ENCODE measurements at places on chromosomes 2 and 18.

DNA sequence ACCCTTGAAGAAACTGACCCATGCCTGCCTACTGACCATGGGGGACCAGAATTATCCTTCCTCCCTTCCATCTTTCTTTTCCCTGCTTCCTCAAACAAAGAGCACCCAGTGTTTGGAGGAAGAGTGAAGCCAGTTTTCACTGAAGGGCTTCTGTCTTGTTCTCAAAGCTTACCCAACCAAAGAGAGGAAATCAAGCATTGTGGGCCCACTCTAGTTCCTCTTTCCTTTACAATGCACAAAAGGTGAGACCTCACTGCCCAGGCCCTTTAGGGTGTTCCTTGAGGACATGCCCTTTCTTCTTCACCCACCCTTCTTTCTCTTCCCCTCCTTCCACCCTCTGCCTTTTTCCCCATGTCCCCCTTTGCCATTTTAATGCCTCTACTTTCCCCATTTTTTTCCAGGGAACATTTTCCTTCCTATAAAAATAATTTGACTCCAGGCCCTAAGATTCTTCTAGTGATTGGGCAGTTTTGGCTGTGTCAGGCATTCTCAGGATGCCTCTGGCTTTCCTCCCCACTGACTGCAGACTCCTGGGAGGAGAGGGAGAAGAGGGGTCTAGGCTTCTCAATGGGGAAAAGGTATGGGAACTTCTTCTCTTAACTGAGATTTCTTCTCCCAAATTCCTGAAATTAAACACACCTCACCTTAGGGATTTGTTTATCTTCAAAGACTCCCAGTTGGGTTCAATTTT is 126.6 kb upstream of the RMDN2 start:
- peak; percentile 14 for DNase-seq
- H3K4me1 ChIP-seq = peaks cover 12% of the 10 kb centered on the region
- H3K27ac ChIP-seq = no peak overlapping the region
- H3K36me3 ChIP-seq = no peaks in the 10 kb centered on the region

DNA sequence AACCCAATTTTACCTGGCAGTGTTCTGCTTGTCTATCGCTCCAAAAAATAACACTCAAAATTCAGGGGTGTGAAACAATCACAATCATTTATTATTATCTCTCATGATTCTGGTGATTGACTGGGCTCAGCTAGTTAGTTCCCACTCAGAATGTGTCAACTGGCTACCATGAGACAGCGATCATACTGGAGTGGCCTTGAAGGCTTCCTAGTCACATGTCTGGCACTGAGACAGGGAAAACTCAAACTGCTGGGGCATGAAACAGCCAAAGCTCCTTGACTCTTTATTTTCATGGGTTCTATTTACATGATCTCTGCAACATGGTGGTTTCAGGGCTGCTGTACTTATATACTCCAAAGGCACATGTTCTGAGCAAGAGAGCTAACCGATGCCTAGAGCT is 6.2 kb upstream of the ANXA4 start:
- H3K4me3 ChIP-seq = no peak overlapping the region
- no peaks in the 10 kb centered on the region for H3K27me3 ChIP-seq
- no peak for DNase-seq
- H3K4me1 ChIP-seq = peaks cover 34% of the 10 kb centered on the region
- no peaks in the 10 kb centered on the region for H3K36me3 ChIP-seq
- peak overlapping the region; percentile 49 for H3K27ac ChIP-seq

GRCh38 chr18:21664069-21664468 is 40.5 kb downstream of the ABHD3 start:
- no peak for DNase-seq
- no peaks in the 10 kb centered on the region for H3K27me3 ChIP-seq
- no peak overlapping the region for H3K27ac ChIP-seq
- H3K4me1 ChIP-seq = no peaks in the 10 kb centered on the region

GRCh38 chr18:76483780-76484179 is 11.3 kb downstream of the ZNF516 start:
- peaks cover 8% of the 10 kb centered on the region for H3K27me3 ChIP-seq
- H3K36me3 ChIP-seq = no peaks in the 10 kb centered on the region
- H3K4me1 ChIP-seq = peaks cover 8% of the 10 kb centered on the region
- DNase-seq = no peak
- no peak overlapping the region for H3K27ac ChIP-seq
- H3K4me3 ChIP-seq = no peak overlapping the region

DNA sequence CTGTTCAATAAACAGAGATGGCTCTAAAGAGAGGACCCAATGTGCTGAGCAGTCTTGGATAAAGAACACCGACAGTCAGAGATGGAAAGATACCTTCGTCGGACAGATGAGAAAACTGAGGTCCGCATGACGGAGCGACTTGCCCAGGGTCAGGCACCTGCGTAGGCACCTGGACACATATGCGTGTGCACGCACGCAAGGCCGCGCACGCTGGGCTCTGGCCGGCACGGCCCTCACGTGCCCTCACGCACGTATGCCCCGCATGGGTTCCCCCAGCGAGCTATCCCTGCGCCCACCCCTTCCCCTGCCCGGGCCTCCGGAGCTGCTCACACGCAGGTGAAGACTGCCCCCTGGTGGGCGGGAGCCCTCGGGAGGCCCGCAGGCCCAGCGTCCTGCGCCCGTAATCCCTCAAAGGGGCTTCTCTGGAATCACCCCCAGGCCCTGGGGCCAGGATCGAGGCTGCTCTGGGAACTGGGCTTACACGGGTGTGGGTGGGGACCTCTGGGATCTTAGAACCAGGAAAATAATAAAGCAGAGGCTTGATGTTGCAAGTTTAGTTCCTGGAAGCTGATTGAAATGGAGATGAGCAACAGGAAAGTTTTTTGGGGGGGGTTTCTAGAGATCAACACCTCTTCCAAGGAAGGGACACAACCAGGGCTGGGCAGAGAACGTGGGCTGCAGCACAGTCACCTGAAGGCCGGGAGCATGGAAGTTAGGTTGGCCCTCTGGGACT is 246.3 kb downstream of the TNS1 start:
- H3K4me3 ChIP-seq = no peak overlapping the region
- peaks cover 2% of the 10 kb centered on the region for H3K4me1 ChIP-seq
- peak; percentile 39 for DNase-seq
- no peak overlapping the region for H3K27ac ChIP-seq
- peaks cover 3% of the 10 kb centered on the region for H3K36me3 ChIP-seq

GRCh38 chr18:6543330-6543908 is 128.7 kb upstream of the L3MBTL4 start:
- H3K36me3 ChIP-seq = no peaks in the 10 kb centered on the region
- no peaks in the 10 kb centered on the region for H3K4me1 ChIP-seq
- DNase-seq = no peak
- no peak overlapping the region for H3K27ac ChIP-seq
- no peaks in the 10 kb centered on the region for H3K27me3 ChIP-seq
- H3K4me3 ChIP-seq = no peak overlapping the region

GRCh38 chr2:100207411-100207885 is 65.1 kb upstream of the AFF3 start:
- peaks cover 11% of the 10 kb centered on the region for H3K4me1 ChIP-seq
- H3K27me3 ChIP-seq = no peaks in the 10 kb centered on the region
- DNase-seq = no peak
- H3K4me3 ChIP-seq = no peak overlapping the region
- no peak overlapping the region for H3K27ac ChIP-seq
- no peaks in the 10 kb centered on the region for H3K36me3 ChIP-seq

- no peaks in the 10 kb centered on the region for H3K36me3 ChIP-seq
- H3K4me3 ChIP-seq = no peak overlapping the region
- H3K27me3 ChIP-seq = peaks cover 25% of the 10 kb centered on the region
- no peaks in the 10 kb centered on the region for H3K4me1 ChIP-seq
Measured at GRCh38 chr2:32988525-32988924, 41.8 kb downstream of the LTBP1 start.

- H3K27me3 ChIP-seq = no peaks in the 10 kb centered on the region
- no peak overlapping the region for H3K4me3 ChIP-seq
- H3K27ac ChIP-seq = no peak overlapping the region
- no peak for DNase-seq
- no peaks in the 10 kb centered on the region for H3K36me3 ChIP-seq
Measured at GRCh38 chr18:31454066-31454708, 6.6 kb downstream of the DSG3 start.

- H3K4me3 ChIP-seq = no peak overlapping the region
- peak overlapping the region; percentile 95 for H3K27ac ChIP-seq
- peaks cover 45% of the 10 kb centered on the region for H3K4me1 ChIP-seq
- peaks cover 12% of the 10 kb centered on the region for H3K36me3 ChIP-seq
- H3K27me3 ChIP-seq = no peaks in the 10 kb centered on the region
- no peak for DNase-seq
Measured at GRCh38 chr2:171402906-171403580, 30.7 kb downstream of the METTL8 start.

DNA sequence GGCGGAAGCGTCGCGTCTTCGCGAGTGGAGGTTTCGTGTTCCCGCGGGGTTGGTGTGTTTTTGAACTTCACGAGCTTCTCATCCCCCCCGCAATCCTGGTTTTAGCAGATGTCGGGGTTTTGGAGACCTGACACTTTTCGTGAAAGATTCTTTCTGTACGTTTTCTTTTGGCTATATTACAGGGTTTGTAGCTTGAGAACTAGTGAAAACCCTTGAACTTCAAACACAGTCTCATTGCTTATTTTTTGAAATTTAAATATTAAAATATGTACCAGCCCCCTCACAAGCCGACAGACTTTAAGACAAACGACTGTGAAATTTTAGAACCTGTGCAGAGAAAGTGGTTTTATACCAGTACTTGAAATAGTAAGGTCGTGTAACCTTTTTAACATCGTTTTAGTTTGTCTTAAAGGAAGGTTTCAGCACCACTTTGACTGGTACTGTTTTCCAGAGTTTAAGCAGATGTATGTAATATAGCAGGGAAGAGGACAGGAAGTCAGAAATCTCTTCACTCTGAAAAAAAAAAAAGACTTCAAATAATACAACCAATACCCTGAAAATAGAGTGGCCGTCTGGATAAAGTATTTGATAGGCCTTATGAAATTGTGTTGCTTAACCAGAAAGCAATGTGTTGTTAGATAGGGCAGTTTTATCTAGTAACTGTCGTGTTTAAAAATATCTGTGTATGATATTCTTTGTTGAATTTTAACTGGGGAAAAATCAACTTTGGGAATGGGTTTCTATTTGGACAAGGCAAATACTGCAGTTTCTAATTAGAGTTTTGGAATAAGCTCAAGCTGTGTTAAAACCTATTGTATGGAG is 1.4 kb downstream of the SPATS2L start:
- H3K27ac ChIP-seq = no peak overlapping the region
- peak overlapping the region; percentile 58 for H3K4me3 ChIP-seq
- peaks cover 6% of the 10 kb centered on the region for H3K4me1 ChIP-seq
- no peak for DNase-seq
- H3K27me3 ChIP-seq = peaks cover 21% of the 10 kb centered on the region

DNA sequence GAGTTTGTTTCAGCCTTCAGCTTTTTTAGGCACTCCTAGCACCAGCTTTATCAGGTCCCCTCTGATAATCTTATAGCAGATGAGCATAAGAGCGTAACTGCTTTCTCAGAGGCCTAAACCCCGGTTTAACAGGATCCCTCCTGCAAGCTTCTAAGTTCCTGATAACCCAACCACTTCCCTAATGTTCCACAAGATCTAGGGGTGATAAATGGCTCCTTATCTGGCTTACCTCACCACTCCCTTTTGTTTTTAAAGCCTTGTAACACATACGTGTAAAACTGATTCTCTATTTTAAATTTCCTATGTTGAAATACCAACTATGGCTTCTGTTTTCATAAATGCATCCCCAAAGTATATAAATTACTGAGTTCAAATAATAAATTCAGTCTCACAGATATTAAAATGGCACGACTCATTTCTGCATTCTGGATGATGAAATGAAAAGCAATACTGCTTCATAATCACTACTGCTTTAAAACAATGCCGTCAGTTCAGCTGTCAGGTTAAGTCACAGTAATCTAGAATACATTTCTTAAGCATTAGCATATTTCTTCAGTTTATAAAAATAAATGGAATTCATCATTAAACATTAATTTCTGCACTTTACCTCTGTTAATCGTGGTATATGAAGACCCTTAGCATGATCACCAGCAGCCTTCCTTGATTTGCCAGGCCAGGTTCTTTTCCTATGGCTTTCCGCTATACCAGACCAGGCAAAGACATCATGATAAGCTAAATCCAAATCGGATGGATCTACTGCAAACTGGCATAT is 126.3 kb downstream of the C2orf74 start:
- no peak for DNase-seq
- no peaks in the 10 kb centered on the region for H3K27me3 ChIP-seq
- peak overlapping the region; percentile 58 for H3K27ac ChIP-seq
- H3K4me3 ChIP-seq = no peak overlapping the region
- peaks cover 33% of the 10 kb centered on the region for H3K36me3 ChIP-seq

GRCh38 chr2:24012521-24013188 is 2.8 kb downstream of the MFSD2B start:
- no peak overlapping the region for H3K27ac ChIP-seq
- H3K4me3 ChIP-seq = no peak overlapping the region
- no peaks in the 10 kb centered on the region for H3K4me1 ChIP-seq
- peaks cover 10% of the 10 kb centered on the region for H3K27me3 ChIP-seq
- H3K36me3 ChIP-seq = no peaks in the 10 kb centered on the region

- no peak overlapping the region for H3K4me3 ChIP-seq
- no peak overlapping the region for H3K27ac ChIP-seq
- H3K4me1 ChIP-seq = peaks cover 2% of the 10 kb centered on the region
- peaks cover 8% of the 10 kb centered on the region for H3K36me3 ChIP-seq
- DNase-seq = no peak
Measured at GRCh38 chr18:55559739-55560138, 28.3 kb downstream of the TCF4 start.

GRCh38 chr18:2425426-2426317 is 145.6 kb downstream of the METTL4 start:
- no peak for DNase-seq
- H3K4me3 ChIP-seq = no peak overlapping the region
- peaks cover 4% of the 10 kb centered on the region for H3K36me3 ChIP-seq
- no peaks in the 10 kb centered on the region for H3K4me1 ChIP-seq
- H3K27me3 ChIP-seq = peaks cover 9% of the 10 kb centered on the region

DNA sequence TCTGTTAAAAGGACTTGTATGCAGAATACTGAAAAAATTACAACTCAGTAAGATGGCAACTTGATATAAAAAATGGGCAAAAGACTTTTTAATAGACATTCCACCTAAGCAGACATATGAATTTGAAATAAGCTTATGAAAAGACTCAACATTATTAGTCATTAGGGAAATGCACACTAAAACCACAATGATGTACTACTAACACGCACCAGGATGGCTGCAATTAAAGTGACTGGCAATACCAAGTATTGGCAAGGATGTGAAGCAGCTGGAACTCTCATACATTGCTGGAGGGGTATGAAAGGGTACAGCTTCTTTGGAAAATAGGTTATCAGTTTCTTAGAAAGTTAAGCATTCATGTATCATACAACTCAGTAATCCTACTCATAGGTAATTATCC is 3.2 kb upstream of the ENOSF1 start:
- no peaks in the 10 kb centered on the region for H3K27me3 ChIP-seq
- H3K36me3 ChIP-seq = no peaks in the 10 kb centered on the region
- peak overlapping the region; percentile 52 for H3K27ac ChIP-seq
- peaks cover 4% of the 10 kb centered on the region for H3K4me1 ChIP-seq
- DNase-seq = no peak

GRCh38 chr2:189502714-189503113 is 61.4 kb downstream of the WDR75 start:
- no peak for DNase-seq
- no peak overlapping the region for H3K4me3 ChIP-seq
- H3K27ac ChIP-seq = no peak overlapping the region
- no peaks in the 10 kb centered on the region for H3K4me1 ChIP-seq

Measured in memory B cell (primary cell).